ENCODE measurements at places on chromosomes 4 and X. TPM values are rescaled to one million over a fixed set of nuclear protein-coding genes. Genes with fewer than 3 reads are reported as not detected.

PTPN13 gene
- total RNA-seq: 0.53 TPM

NR0B1 gene
- not detected for total RNA-seq

GRCh38 chr4:158253350-158253980 is 43.2 kb downstream of the TMEM144 start:
- DNase-seq: no peak

DNA sequence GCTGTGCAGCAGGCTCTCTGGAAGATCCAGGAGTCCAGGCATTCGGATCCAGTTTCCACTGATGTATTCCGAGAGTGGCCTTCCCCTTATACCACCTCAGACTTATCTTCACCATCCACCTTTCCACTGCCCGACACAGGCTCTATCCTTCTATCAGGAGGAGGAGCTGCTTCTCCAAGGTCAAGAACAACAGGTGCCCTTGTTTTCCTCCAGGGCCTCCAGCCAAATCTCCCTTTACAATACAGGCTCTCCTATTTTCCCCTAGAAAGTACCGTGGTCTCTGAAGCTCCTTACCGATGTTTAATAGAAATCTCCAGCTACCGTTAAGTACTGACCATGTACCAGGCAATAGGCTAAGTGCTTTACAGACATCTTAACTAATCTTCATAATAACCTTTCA is 61.3 kb downstream of the AFAP1 start:
- DNase-seq: no peak

DRP2 gene
- total RNA-seq: 0.18 TPM

PGAM4 gene
- 0.85 TPM for total RNA-seq

DNA sequence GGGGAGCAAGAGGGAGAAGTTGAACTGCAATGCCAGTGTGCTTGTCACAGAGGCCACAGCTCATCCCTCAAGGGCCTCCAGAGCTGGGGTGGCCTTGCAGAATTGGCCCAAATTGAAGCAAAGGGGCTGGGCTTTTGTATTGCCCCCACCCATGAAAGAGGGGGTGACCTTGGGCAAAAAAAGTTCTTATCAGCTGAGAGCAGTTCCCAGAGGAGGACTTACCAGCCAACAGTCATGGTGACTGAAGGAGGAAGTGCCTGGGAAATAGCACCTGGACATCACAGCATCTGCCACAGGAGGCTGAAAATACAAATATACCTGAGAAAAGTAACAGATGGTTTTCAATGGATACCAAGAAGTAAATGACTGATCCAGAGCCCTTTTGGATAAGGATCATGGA is 262.4 kb downstream of the MID1IP1 start:
- no peak for DNase-seq

DNA sequence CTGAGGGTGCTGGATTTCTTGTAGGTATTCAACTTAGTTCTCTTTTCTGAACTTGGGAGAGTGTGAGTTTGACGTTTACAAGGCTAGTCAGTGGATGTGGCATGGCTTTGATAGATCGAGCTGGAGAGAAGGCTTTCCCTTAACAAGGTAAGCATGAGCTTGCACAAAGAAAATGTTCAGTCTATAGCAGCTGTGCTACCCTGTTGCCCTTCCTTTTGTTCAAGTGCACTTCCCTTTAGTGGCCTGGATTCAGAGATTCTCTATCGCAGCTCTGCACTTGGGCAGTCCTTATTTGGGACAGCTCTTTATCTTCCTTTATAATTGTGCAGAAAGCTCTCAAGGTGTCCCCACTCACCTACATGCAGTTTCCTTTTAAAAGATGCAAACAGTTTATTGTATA is 198.0 kb downstream of the ARHGAP24 start:
- DNase-seq: no peak

DNA sequence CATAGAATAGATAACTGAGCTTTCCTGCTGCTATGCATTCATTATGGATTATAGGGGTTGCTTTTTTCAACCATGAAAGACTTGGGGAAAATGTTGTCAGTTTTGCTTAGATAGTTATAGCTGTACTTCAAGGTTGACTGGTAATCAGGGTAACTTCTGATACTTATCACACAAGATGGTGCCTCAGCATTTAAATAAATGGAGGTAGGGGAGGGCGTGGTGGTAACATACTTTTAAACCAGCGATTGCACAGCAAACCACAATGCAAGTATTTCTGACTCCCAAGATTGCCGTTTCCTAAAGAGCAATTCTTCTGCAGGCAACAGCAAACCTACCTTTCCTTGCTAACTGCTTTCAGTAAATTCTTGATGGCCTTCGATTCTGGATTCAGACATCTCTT is 1.3 kb downstream of the CXCL10 start:
- DNase-seq: no peak

DNA sequence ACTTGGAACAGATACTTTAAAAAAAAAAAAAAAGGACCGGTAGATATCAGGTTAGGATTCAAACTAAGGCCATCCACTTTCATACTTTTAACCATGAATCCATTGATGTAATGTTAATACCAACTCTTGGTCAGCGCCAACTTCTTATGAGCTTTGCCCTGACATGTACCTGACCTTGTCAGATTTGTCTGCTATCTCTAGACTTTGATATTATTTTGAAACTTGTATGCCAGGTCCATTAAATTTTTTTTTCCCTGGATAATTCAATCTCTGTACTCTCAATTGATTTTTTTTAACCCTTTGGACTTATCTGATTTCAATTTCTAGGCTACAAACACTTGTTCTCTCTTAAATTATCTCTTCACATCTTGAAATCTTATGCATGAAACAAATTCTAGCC is 27.2 kb upstream of the UGT2B7 start:
- no peak for DNase-seq

SCRG1 gene
- total RNA-seq: not detected

- DNase-seq: no peak
These were observed 172.0 kb downstream of the FBXO8 start for GRCh38 chr4:174111422-174111821.

DNA sequence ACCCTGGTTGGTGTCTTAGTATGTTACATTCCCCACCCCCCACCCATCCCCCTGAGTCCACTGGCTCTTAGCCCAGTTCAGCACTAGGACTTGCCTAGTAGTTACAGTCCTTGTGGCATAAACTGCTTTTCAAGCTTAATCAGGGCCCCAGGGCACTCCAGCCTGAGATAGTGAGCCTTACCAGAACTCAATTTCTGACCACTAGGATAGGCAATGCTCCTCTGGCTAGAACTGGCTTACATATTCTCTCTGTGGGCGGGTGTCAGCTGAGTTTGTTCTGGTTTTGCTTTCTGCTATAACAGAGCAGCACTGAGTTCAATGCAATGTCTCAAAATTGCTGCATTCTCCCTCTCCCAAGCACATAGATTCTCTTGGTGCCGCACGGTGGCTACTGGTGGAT is 391.4 kb upstream of the DIPK2B start:
- no peak for DNase-seq

DNA sequence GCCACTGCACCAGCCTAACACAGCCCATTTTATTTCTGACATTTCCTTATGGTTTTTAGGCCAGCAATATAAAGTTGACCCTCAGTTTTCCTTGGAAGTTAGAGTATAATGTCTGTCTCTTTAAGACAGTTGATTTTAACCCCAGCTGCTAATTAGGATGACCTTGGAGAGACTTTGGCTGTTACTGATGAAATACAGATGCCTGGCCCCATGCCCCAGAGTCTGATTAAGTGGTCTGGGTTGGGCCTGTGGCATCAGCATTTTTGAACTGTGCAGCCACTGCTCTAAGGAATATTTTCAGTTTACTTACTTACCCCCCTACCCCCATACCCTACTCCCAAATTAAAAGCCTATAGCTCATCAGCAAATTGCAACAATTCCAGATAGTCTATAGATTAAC is 85.8 kb downstream of the DCLK2 start:
- no peak for DNase-seq

DNA sequence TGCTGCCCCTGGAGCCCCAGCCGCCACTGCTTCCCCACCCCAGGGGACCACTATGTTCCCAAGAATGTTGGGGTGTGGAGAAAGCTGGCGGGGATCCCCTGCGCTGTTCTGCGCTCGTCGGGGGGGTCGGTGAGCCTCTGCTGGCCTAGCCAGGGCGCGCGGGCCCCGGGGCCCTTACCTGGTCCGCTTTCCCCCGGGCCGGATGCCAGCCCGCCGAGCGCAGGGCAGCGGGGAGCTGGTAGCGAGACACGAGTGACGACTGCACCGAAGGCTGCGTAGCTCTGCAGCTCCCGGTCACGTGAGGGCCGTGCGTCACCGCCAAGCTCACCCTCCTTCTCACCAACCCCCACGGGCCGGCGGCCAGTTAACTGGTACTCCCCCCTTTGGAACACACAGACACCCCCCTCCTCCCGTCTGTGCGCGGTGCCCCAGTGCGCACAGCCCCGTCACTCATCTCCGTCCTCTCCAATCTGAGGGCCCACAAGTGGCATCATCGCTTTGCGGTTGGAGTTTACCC is at the start of gene BEX1:
TSS of gene BEX1 (minus strand) at position 254 of the 517 bp plus-strand sequence. CDS start 897 bp downstream, outside the sequence.
- no peak for DNase-seq

ZNF827 gene
- 32.2 TPM for total RNA-seq

- DNase-seq: no peak
These were observed 35.6 kb downstream of the ARSJ start for GRCh38 chr4:113943863-113944262.

DNA sequence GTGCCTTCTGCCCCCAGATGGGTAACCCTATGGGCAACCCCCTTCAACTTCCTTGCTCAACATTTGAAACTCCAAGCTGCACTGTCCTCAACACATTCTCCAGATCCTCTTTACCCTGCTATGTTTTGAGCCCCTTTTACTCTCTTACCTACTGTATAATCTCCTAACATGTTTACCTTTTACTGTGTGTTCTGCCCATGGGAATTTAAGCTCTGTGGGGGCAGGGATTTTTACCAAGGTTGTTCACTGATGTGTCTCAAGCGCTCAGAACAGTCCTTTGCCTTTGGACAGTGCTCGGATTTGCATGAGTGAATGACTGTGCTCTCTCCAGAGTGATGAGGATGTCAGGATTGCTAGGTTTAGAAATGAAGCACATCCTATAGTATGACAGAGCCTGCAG is 53.2 kb downstream of the SORBS2 start:
- no peak for DNase-seq

DNA sequence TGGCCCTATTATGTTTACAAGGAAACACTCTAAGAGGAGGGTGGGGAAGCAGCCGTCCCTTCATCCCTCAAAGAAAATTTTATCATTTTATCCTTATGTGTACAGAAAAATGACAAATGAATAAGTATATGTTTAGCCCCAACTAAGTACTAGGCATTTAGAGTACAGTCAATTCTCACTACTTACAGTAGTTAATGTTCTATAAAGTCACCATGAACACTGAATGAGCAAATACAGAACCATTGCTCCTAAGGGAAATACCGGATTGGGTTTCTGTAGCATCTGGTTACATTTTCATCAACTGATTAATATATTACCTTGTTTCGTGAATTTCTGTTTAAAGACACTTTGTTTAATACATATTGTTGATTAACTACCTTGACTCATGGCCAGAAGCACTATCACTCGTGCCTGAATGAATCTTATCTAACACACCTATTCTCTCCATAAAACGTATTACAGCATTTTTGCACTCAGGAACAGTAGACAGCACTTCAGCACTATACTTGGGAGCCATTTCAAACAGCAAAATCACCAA is 109.3 kb downstream of the ASB9 start:
- no peak for DNase-seq

Measured in CD8-positive, alpha-beta memory T cell (primary cell).